ENCODE measurements at places on chromosomes 7 and 10.

DNA sequence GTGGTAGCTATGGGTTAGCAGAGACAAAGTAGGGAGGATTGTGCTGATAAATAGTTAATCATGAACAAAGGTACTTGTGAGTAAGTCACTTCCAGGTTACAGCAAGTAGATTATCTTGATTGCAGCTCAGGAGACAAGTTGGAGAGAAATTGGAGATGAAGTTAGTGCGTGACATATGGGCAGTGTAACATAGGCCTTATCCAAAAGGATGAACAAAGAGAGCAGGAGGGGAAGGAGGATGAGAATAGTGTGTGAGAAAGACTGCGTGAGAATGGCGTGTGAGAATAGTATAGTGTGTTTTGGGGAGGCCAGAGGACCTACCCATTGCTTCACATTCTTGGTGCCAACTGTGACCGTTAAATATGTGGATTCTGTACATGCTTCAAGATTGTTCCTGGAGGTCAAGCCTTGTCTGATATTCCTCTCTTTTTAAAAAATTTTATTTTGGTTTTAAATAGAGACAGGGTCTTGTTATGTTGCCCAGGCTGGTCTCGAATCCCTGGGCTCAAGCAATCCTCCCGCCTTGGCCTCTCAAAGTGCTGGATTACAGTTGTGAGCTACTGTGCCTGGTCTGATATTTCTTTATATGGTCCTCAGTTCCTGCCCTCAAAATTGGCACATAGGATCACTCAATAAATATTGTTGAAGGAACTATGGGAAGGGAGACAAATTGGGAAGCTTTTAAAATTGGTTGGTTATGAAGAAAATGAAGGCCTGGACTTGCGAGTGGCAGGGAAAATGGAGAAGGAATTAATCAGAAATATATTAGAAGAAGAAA lies 3.2 kb downstream of the VCL start:
- DNase-seq: no peak

DNA sequence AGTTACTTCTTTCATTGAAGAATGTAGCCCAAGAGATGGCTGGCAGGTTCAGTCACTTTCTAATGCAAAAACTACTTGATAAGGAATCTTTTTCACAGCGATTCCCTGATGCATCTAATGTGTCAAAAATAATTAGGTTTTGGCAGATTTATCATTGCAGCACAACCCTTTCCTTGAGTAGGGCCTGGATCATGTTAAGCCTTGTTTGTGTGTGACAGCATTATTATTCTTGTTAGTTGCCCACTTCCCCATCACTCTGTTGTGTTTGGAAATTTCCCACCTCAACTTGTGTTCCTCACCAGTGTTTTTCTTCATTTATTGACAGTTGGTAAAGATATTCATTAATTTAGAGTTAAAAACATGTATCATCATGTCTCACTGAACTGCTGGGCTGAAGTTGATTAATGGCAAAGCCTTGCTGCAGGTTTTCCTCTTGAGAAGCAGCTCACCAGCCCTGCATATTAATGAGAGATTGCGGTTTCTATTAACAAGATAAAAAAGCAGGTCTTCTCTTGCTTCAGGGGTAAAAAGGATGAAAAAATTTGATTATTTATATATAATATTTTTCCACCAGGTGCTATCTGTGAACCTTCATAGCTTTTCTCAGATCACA lies 233.3 kb upstream of the MDFIC start:
- DNase-seq: peak; percentile 79

GRCh38 chr10:3702569-3702968 lies 82.4 kb downstream of the KLF6 start:
- DNase-seq: no peak

- DNase-seq: no peak
Observed at GRCh38 chr10:76201962-76202361, 770.5 kb downstream of the LRMDA start.

- DNase-seq: no peak
Observed at GRCh38 chr7:81604808-81605174, 165.1 kb downstream of the HGF start.

DNA sequence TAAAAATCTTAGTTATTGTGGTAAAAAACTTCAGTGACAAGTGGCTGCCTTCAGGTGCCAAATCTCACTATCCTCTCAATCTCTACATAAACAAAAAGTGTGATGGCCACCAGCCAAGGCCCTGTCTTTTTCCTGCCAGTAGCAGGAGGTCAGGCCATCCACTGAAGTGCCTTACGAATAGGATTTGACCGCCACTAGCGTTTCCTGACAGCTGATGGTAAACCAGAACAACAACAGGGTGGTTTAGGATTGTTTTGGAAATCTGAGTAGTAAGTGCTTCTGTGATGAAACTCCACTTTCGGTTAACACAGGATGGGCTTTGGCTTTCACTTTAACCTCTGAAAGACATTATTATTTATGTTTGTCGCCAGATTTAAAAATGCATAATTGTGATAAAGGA lies 55.7 kb upstream of the OGDHL start:
- no peak for DNase-seq

GRCh38 chr7:37332243-37333016 lies 116.2 kb downstream of the ELMO1 start:
- no peak for DNase-seq

DNA sequence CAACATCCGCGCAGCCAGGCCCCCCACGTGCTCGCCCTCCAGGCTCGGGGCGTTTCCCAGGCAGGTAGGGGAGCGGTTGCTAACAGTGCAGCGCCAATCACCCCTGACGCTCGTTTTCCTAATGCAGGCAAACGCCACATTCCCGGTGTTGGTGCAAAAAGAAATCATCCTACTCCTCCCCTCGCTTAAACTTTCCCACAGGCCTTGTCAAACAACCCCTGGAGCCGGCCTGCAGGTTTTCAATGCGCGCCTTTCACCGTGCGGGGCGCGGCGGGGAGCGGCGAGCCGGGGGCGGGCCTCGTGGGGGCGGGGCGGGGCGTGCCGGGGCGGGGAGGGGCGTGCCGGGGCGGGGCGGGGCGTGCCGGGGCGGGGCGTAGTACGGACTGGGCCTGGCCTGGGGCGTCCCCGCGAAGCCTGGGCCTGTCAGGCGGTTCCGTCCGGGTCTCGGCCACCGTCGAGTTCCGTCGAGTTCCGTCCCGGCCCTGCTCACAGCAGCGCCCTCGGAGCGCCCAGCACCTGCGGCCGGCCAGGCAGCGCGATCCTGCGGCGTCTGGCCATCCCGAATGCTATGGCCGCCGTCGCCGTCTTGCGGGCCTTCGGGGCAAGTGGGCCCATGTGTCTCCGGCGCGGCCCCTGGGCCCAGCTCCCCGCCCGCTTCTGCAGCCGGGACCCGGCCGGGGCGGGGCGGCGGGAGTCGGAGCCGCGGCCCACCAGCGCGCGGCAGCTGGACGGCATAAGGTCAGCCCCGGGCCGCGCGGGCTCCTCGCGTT lies at the start of gene ECHDC3:
TSS of gene ECHDC3 (plus strand) at position 374 of the 770 bp plus-strand sequence. CDS start at position 569, 195 bp downstream.
- no peak for DNase-seq

DNA sequence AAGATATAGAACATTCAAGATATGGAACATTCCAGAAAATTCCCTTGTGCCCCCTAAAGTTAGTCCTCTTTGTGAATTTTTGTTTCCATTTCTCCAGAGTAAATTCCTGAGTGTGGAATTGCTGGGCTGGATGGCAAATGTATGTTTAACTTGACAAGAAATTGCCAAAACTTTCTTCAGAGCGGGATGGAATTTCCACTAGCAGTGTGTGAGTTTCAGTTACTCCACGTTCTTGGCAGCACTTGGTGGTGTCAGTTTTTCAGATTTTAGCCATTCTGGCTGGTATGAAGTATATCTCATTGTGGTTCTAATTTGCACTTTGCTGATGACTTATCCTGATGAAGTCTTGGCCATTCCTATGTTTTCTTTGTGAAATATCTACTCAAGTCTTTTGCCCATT lies 71.2 kb downstream of the MGMT start:
- no peak for DNase-seq

All from NCI-H1694 treated with DMSO at 0.1 percent for 48 hours (cell line).